ENCODE measurements at places on chromosomes 2 and 18.

- DNase-seq, result no peak
Observed at GRCh38 chr2:142714600-142714999, 162.9 kb upstream of the KYNU start.

- DNase-seq, result no peak
Observed at GRCh38 chr2:170276925-170277629, 99.1 kb downstream of the MYO3B start.

GRCh38 chr2:173037245-173038120, 38.2 kb upstream of the MAP3K20 start:
- no peak for DNase-seq

DNA sequence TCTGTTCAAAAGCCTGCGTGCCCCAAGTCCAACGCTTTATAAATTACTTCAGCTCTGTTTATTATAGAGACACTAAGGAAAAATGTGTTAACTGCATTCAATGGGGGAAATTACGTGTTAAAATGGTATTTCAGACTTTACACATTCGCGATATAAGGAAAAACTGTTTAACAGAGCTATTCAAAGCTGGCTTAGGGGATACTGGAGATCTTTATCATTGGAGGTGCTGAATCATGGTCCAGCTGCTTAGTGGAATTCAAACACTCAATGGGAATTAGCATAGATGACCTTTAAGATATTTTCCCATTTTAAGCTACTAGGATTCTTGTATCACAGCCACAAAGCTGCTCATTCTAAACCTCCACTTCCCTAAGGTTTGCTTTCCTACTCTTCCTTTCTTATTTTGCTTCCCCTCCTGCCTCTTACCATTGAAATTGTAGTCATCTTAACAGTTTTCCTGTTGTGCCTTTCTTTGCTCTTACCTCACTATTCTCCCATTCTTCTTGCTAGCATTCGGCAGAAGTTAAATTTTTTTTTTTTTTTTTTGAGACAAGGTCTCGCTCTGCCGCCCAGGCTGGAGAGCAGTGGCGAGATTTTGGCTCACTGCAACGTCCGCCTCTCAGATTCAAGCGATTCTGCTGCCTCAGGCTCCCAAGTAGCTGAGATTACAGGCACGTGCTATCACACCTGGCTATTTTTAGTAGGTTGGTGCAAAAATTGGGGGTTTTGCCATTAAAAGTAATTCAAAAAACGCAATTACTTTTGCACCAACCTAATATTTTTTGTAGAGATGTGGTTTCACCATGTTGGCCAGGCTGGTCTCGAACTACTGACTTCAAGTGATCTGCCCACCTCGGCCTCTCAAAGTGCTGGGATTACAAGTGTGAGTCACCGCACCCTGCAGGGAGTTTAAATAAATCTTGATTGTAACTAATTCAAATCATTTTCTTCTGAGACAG, 6.5 kb downstream of the SULT6B1 start:
- no peak for DNase-seq
